ENCODE measurements at places on chromosomes 12 and 14.

GRCh38 chr12:34606749-34607519 is 584.6 kb downstream of the ALG10 start:
- DNase-seq = no peak

DNA sequence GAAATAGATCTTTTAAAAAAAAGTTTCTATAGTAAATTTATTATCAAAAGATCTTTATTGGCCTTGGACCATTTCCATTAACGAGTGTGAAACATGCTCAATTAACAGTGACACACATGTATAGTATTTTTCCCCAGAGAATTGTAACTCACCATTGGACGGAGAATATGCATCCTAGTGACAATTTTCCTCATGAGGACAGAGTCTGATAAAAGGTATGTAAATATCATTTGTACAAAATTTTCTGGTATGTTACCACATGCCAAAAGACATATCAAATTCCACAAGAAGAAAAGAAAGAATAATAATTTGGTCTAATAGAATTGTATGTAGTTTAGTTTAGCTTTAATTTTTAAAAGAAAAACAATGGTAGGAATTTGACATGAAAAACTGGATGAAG is 1096.0 kb upstream of the FLRT2 start:
- DNase-seq = no peak

DNA sequence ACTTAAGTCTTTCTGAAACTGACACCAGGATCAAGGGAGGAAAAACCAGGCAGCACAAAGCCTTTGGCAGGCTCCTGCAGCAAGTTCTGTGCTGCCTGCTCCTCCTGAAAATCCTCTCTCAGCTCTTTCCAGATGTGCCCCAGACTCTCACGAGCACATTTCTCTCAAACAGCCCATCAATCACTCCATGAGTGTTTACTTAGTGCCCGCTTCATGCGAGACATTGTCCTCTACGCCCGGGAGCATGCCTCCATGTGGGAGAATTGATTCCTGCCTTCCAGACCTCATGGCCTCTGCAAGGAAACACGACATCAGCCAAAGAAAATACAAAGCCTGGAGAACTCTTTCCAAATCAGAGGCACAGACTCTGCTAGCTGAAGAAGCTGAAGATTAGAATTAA is 46.5 kb upstream of the TSPAN11 start:
- DNase-seq = no peak

GRCh38 chr12:16763901-16764300 is 157.9 kb upstream of the LMO3 start:
- no peak for DNase-seq

DNA sequence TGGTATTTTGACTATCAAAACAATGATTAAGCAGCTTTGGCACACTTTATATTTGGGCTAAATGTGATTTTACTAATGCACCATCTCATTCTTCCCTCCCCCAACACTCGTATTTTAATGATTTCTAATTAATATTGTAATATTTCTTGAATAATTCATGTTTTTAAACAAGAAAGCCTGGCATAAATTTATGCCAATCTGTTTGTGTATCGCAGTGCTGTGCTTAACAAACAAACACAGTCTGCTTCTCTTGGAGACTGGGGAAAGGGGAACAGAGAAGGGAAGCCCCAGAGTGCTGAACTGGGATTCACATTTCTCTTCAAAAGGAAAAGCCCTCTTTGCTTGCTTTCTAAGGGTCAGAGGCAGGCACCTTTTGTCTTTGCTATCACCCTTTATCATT is 496.9 kb upstream of the STXBP6 start:
- no peak for DNase-seq

DNA sequence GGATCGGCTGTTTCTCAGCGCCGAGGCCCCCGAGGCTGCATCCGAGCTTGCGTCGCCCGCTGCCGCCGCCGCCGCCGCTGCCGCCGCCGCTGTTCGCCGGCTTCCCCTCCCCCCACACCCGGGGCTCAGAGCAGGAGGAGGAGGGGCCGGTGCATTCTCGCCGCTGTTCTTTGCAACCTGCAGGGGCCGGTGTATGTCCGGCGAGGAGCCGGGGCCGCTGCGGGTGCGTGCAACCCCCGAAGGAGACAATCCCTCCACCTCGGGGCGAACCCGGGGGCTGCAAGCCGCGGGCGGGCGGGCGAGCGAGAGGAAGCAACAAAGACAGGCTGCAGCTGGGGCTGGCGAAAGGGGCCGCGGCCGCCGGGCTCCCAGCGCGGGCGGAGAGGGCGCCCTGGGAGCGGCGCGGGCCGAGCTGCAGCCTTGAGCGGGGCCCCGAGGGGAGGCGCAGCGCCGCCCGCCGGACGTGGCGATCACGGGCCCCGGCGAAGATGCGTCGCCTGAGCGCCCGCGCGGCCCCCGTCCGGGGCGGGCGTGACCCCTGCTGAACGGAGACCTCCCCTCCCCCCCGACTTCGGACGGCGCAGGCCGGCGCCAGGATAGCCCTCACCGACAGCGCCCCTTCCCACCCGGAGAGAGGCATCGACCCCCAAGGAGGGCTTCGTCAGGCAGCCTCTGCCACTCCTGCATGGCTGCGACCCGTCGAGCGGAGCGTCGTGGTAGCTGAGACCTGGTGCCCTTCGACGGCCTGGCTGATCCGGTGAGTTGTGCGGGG is 702 bp downstream of the FAM222A start:
- no peak for DNase-seq

GRCh38 chr12:120394483-120395367 is 25.8 kb upstream of the MSI1 start:
- DNase-seq = no peak

- no peak for DNase-seq
Observed at GRCh38 chr14:75615200-75615599, 36.8 kb downstream of the FLVCR2 start.
